ENCODE measurements at places on chromosomes 2 and 18.

DNA sequence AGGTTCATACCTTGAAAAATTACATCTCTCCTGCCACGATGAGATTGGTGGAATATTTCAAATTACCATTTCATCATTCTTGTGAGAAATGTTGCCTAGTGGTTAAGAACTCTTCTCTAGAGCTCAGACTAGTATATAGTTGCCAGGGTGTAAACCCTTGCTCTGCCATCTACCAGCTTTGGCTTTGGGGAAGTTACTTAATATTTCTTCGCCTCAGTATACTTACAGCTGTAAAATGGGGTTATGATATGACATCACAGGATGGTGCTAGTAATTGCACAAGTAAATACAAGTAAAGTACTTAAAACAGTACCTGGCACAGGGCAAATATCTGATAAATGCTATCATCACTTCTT, 1.5 kb downstream of the SPOPL start:
- DNase-seq: peak; percentile 36

- DNase-seq: no peak
Observed at GRCh38 chr2:99918389-99918788, 224.0 kb downstream of the AFF3 start.

DNA sequence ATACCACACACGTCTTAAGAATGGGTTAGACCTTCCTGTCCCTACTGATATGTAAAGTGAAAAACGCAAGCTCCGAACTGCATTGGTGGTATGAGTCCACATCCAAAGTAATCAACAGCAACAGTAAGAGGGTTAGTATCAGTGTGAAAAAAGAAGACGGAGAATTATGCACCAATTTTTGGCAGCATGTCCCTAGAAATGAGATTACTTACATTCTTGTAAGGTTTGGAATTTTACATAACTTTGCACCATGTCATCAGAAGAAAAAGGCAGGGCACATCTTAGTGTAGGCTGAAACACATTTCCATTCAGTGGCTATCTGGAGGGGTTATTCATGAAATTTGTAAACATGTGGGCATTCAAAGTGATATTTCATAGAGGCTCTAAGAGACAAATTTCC, 88.2 kb downstream of the LONRF2 start:
- no peak for DNase-seq

GRCh38 chr2:145638675-145639074, 1118.8 kb upstream of the ZEB2 start:
- no peak for DNase-seq

GRCh38 chr18:50312296-50313030, 25.0 kb upstream of the CXXC1 start:
- DNase-seq: no peak

- DNase-seq: no peak
Observed at GRCh38 chr18:50791599-50792438, 28.0 kb downstream of the MRO start.

DNA sequence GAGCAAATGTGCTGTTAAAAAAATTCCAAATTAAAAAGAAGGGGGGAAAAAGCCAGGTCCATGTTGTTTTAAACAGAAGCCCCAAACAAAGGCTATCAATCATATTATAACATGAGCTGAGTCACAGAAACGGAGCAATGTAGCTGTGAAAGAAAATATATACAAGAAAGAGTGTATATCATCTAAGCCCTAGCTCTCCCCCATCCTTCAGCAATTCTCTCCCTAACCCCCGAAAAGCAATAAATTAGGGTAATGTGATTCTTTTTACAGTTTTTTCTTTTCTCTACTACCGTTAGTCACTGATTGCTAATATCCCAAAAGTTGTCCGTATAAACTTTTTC, 25.3 kb downstream of the FEZ2 start:
- no peak for DNase-seq

DNA sequence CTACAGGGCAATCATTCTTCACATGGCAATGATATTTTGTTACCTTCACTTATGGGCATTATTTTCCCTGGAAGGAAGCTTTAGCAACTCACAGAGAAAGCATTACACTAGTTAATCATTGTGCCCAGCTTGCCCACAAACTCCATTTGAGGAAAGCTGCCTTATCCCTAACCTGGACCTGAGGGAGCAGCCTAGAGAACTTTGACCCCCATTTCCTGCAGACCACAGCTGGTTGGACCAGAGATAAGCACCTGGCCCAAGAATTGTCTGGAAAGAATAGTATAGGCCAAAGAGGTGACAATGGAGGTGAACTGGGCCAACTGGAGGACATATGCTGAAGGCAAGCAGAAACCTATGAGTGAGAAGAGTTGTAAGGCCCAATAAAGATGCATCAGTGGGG, 48.4 kb upstream of the SESTD1 start:
- no peak for DNase-seq

DNA sequence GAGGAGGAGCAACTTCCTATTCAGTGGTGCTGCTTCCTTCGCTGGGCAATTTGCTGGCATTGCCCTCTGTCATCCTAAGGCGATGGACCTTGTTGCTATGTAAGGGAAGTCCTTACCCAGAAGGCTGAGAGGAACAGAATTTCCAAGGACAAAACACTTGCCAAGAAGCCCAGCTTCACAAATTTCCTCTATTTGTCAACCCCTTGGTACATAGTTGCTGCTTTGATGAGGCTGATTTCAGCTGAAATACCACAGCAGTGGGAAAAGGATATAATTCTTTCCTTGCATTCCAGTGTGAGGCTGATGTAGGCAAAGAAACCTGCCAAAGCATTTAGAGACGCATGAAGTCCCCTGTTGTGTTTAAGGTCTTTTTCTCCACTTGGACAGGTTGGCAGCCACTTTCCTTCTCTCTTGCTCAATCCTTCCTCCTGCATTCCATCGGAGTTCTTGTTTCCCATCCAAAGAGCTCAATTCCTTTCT, 16.4 kb upstream of the ST3GAL5 start:
- DNase-seq: no peak

DNA sequence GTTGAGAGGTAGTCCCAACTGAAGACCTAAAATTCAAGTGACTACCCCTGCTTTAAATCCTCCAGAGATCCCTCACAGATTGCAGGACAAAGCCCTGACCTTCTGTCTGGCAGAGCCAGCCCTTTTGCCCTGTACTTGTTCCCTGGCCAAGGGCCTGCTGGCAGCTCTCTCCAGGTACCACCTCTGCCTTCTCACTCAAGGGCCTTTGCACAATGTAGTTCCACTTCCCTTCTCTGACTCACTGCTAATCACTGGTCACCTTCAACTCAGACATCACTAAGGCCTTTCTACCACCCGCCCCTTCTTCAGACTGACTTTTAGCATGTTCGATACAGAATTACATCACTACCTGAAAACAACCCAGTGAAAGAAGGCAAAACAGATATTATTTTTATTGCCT, 411.0 kb downstream of the TMEM182 start:
- no peak for DNase-seq

GRCh38 chr18:57780318-57780705, 22.8 kb downstream of the ATP8B1 start:
- no peak for DNase-seq

- DNase-seq: no peak
Observed at GRCh38 chr18:3233004-3233403, 13.2 kb upstream of the MYOM1 start.

DNA sequence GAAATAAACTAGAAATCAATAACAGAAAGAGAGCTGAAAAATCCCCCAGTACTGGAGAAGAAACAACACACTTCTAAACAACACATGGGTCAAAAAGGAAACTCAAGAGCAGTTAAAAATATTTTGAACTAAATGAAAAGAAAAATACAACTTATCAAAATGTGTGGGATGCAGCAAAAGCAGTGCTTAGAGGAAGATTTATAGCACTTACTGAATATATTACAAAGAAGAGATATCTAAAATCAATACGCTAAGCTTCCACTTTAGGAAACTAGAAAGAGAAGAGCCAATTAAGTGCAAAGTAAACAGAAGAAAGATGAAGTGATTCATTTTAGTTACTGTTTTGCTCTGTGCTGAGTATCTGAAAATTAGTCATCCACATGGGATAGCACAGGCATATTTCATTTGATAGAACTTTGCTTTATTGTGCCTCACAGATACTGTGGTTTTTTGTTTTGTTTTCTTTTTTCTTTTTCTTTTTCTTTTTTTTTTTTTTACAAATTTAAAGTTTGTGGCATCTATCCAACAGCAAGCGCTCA, 17.0 kb downstream of the TGFA start:
- peak; percentile 71 for DNase-seq

GRCh38 chr18:49677081-49677480, 115.2 kb downstream of the LIPG start:
- DNase-seq: no peak

- no peak for DNase-seq
Observed at GRCh38 chr2:49359721-49360406, 205.5 kb upstream of the FSHR start.

GRCh38 chr18:48872234-48873145, 78.3 kb downstream of the SMAD7 start:
- peak; percentile 45 for DNase-seq
